DMS53 (cell line): ENCODE measurements at places on chromosomes 16 and 17.

DNA sequence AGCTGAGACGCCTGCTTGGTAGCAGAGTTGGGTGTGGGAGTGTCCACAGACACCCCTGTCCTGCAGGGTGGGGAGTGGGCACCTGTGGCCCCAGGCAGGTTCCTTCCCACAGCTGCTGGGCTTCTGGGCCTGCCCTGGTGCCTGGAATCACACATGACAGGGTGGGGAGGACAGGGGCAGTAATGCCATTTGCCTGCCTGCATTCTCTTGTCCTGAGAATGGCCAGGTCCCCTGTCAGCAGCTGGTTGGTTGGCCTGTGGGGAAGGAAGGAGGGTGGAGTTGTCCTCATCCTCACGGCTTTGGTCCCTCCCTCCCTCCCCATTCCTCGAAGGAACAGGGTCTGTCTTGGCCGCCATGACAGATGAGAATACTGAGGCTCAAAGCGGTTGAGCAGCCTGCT, 5.2 kb downstream of the PRSS53 start:
- no peak for DNase-seq

DNA sequence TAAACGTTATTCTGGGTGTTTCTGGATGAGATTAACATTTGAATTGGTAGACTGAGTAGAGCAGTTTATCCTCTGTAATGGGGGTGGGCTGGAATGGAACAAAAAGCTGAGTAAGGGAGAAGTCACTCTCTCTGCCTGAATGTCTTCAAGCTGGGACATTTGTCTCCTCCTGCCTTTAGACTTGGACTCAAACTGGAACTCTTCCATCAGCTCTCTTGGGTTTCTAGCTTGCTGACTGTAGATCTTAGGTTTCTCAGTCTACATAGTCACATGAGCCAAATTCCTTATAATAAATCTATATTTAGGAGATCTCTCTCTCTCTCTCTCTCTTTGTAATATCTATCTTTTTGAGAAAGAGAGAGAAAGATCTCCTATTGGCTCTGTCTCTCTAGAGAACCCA, 553.3 kb upstream of the CDH11 start:
- no peak for DNase-seq

DNA sequence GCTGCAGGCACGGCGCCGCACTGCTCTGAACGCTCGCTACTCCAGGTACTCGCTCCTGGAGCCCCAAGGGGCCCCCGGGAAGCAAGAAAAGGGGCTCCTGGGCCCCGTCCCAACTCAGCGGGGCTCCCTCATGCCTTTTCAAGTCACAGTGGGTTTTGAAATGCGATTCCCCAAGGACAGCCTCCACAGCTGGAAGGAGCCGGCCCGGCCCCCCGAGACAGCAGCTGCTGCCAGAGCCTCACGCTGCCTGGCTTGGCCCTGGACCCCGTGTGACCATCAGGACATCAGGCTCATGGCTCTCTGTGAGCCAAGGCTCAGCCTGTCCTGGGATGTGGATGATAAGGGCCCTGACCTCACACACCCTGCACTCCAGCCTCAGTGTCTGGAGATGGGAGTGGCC, 80.6 kb downstream of the LMF1 start:
- no peak for DNase-seq

DNA sequence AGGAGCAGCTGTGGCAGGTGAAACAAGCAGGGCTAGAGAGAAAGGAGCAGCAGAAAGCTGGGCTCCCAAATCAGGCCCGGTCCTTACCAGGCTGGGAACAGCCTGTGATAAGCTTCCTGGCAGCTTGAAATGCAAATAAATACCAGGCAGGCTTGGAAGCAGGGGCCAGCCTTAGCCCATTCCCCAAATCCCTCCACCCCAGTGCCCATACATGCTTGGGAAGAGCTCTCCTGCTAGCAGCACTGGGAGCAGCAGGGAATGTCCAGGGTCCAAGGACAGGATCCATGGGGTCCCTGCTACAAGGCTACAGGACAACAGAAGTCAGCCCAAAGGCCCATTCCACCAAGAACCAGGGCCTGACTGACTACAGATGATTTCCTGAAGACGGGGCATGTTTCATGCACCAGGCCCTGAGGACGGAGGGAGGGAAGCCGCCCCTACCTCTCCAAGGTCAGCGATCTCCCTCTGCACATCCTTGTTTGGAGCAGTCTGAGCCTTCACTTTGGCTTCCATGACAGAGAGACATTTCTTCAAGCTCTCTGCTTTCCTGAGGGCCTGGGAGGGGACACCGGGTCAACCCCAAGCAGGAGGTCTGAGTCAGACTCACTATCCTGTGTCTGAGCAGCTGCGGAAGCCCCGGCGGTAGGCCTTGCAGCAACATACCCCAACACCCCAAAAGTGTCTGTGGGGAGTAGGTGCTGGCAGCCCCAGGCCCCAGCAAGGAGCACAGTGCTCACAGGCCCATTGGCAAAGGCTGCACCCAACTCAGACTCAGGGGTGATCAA, 2.6 kb upstream of the EXOSC6 start:
- no peak for DNase-seq

GRCh38 chr16:77761204-77761603, 27.2 kb upstream of the VAT1L start:
- DNase-seq, result no peak

DNA sequence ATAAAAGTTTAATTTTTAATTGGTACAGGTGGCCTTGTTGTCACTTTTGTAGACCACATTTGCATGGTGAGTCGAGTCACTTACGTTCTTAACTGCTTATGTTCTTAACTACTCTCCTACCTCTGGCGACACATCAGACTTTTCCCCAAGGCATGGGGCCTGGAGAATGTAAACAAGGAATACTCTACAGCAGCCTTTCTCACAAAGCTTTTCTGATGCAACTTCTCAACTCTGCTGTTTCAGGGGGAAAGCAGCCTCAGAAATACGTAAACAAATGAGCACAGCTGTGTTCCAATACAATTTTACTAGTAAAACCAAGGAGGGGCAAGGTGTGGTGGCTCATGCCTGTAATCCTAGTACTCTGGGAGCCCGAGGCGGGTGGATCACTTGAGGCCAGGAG, 6.9 kb downstream of the KARS1 start:
- DNase-seq, result no peak

- peak; percentile 57 for DNase-seq
Measured at GRCh38 chr16:15055141-15056053, 477 bp downstream of the NTAN1 start.

DNA sequence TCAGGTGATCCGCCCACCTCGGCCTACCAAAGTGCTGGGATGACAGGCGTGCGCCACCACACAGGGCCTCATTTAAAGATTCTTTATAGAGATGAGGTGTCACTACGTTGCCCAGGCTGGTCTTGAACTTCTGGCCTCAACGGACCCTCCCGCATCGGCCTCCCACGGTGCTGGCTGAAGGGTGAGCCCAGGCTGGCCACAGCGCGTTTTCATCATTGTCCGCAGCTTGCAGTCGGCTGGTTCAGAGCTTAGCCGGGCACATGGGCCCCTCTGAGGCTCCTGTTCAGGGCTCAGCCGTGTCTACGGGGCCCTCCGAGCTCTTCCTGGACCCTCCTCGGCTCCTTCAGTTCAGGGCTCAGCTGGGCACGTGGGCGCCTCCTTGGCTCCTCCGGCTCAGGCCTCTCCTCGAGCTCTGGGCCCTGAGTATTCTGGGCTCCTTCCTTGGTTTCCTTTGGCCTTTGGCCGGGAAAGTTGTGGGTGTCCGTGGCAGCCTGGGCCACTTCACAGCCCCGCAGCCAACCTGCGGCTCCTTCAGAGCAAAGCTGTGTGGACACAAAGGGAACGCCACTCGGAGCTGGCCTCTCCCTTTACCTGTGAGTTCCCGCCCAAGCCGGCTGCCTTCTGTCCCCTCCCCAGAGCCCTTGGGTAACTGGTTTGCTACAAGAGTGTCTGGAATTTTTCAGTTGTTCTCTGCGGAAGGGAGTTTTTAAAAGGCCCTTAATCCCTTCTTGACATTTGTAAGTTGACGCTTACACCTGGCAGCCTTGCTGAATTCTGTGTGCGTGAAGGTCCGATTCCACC, 1.2 kb upstream of the MSLN start:
- peak; percentile 63 for DNase-seq

DNA sequence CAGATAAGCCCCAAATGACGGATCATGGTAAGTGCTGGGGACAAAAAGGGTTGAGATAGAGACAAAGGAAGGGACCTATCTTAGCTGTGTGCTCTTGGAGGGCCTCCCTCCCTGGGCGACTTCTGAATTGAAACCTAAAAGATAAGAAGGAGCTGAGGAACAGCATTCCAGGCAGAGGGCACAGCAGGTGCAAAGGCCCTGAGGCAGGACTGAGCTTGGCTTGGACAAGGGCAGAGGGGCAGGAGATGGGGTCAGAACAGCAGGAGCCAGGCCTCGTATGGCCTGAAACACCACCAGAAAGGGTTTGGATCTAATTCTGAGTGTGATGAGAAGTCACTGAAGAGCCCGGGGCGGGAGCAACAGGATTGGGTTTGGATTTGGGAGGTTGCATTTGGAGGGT, 75.4 kb downstream of the RTN4RL1 start:
- no peak for DNase-seq

GRCh38 chr17:28613931-28614381, at the start of gene RSKR:
RSKR (minus strand) TSS chr17:28614185; CDS start chr17:28614161, 24 bp downstream.
- DNase-seq, result peak; percentile 22

GRCh38 chr17:82551779-82552457, 32.4 kb downstream of the FOXK2 start:
- DNase-seq, result peak; percentile 82

- DNase-seq, result no peak
Measured at GRCh38 chr17:43658900-43659299, 2.8 kb downstream of the MEOX1 start.

DNA sequence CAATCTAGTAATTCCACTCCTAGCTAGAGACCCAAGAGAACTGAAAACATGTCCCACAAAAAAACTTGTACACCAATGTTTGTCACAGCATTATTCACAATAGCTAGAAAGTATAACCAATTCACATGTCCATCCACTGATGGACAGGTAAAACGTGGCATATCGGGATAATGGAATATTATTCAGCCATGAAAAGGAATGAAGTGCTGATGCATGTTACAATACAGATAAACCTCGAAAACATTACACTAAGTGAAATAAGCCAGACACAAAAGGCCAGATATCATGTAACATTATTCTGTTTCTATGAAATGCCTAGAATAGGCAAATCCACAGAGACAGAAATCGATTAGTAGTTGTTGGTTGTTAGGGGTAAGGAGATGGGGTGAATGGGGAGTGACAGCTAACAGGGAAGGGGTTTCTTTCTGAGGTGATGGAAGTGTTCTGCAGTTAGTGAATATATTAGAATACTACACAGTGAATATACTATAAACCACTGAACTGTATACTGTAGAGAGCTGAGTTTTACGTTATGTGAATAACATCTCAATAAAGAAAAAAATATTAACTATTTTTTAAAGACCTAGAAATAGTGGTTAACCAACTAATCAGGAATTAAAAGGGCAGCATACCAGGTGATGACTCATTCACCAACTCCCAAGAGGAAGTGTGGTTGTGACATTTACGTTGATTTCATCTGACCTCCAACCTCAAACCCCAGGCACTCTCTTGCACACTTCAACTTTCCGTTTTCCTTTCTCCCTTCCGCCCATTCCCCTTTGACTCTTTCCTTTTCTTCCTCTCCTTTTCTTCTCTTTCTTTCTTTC, 48.6 kb downstream of the GAS7 start:
- no peak for DNase-seq

DNA sequence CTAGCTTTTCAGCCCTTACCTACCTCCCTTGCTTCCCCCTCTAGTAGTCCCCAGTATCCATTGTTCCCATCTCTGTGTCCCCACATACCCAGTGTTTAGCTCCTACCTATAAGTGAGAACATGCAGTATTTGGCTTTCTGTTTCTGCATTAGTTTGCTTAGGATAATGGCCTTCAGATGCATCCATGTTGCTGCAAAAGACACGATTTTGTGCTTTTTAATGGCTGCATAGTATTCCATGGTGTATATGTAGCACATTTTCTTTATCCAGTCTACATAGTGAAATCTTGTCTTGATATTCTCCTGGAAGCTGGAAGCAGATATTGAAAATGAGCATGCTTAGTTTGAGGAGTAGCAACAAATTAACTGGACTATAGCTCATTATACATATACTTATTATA, 45.7 kb upstream of the TANC2 start:
- DNase-seq, result no peak

DNA sequence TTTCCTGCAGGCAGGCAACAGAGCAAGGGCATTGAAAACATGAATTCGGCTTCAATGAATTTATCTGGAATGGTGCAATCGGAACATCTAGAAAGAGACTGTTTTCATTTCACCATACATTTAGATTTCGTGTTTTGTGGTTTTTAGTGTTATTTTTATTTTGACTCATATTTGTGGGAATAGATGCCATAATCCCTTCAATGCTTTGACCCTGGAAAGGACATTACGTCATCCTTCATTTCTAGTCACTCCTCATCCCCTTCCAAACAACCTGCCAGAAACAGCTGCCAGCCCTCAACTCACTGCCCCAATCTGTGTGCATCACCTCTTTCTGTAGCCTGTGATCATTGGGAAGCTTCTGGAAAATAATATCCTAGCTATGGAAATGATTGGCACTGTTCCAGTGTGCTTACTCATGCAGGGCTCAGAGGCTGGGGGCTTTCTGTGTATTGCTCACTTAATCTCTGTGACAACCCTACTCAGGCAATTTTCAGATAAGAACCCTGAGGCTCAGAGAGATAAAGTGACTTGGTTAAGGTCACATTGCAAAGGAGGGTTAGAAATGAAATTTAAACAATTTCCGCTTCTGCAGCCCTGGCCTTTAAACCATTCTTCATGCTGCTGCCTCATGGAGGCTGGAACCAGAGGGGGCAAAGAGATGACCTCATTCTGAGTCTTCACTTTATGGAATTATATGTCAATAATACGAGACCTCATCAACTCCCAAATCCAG, 9.5 kb upstream of the KSR1 start:
- DNase-seq, result no peak

GRCh38 chr17:75109046-75109406, 743 bp upstream of the ARMC7 start:
- DNase-seq, result peak; percentile 34

- no peak for DNase-seq
Measured at GRCh38 chr17:16569358-16569712, 331 bp upstream of the ZNF287 start.

- DNase-seq, result no peak
Measured at GRCh38 chr16:28130099-28131088, 66.9 kb upstream of the GSG1L start.

GRCh38 chr17:10844621-10845387, 6.9 kb upstream of the PIRT start:
- DNase-seq, result peak; percentile 40

- no peak for DNase-seq
Measured at GRCh38 chr17:55692276-55692675, 30.4 kb downstream of the TMEM100 start.
